T-cell (primary cell): ENCODE measurements at places on chromosomes 5 and 9. TPM values are rescaled to one million over a fixed set of nuclear protein-coding genes. Genes with fewer than 3 reads are reported as not detected.

DNA sequence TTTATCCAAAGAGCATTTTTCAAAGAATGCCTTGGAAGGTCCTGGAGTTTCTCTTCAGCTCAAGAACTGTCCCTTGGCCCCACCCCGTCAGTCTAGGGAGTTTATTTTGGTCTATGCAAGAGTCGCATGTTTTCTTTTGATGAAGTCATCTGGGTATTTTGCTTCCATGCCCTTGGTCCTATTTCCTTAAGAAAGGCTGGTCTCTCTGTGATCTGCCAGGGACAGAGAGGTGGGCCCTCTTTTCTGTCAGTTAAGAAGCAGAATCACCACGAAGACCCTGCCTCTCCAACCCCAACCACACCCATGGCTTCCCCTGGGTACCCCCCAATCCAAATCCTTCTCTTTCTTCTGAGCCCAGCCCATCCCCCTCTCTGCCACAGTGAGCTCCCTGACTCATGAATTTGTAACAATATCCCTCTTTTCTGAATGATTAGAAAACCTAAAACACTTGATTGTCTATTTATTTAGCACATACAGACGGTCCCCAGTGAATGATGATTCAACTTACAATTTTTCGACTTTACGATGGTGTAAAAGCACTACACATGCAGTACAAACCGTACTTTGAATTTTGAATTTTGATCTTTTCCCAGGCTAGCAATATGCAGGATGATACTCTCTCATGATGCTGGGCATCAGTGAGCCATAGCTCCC, 163.5 kb upstream of the ADRA1B start:
- no peak for DNase-seq

GRCh38 chr9:129554649-129555048, 66.3 kb downstream of the C9orf50 start:
- DNase-seq: no peak

GRCh38 chr5:160420331-160420610, 1.4 kb upstream of the PTTG1 start:
- no peak for DNase-seq

SPINK13 gene
- not detected for total RNA-seq
